Bronchus fibroblast of lung (primary cell): ENCODE measurements at places on chromosomes 5 and 9. TPM values are rescaled to one million over a fixed set of nuclear protein-coding genes. Genes with fewer than 3 reads are reported as not detected.

DTWD2 gene
- 2.0 and 2.5 TPM in 2 replicates for total RNA-seq

DAB2IP gene
- total RNA-seq: 9.8 and 10.1 TPM in 2 replicates

ORM2 gene
- not detected in 2 replicates for total RNA-seq

PPP6C gene
- total RNA-seq: 16.2 and 19.3 TPM in 2 replicates

SCAI gene
- total RNA-seq: 2.7 and 2.8 TPM in 2 replicates

CCL28 gene
- total RNA-seq: 0.34 and 0.89 TPM in 2 replicates

DND1 gene
- total RNA-seq: 0.15 and 0.67 TPM in 2 replicates

PCDHGA11 gene
- 10.9 and 11.6 TPM in 2 replicates for total RNA-seq

CATSPER3 gene
- total RNA-seq: 0.17 and 0.30 TPM in 2 replicates

RNF183 gene
- total RNA-seq: not detected in 2 replicates

TPRN gene
- total RNA-seq: 6.1 and 6.4 TPM in 2 replicates

POU5F2 gene
- under 0.01 TPM in 2 replicates for total RNA-seq

DUSP1 gene
- total RNA-seq: 118 and 123 TPM in 2 replicates
